ENCODE measurements at places on chromosomes 6 and 20.
A peak's percentile ranks its signal among the peaks of the same experiment; 100 is the strongest.

DNA sequence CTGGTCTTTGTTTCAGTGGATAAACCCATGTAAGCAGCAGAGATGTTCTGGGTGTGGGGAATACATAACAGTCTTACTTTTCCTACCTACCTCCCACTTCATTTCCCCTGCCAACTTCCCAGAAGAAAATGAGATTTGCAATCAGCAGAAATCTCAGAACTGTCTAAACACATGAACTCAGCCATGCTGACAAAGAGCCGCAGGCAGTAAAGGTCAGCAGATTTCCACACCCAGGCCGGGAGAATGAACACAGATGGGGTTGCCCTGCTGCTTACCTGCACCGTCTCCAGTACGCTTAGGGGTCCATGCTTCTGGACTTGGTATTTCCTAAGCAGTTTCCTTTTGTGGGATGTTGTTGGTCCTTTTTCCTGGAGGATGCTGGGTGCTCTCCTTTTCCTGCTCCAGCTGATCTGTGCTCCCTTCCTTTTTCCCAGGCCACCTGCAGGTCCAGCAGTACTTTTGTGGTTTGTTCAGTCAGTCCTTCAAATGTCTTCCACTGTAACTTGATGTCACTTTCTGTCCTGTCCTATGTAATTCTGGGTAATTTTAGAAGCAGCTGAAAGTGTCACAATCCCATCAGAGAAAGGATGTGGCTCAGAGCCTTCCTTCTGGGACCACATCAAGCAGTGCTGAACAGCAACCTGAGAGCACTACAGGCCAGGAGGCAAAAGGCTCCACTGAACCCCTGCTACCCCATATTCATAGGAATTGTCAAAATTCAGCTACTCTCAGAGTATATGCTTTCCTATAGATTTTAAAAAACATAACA, 129.0 kb downstream of the CEP57L1 start:
- DNase-seq, result no peak

- no peak for DNase-seq
These were observed 125.4 kb downstream of the B3GAT2 start for GRCh38 chr6:70831427-70831826.

DNA sequence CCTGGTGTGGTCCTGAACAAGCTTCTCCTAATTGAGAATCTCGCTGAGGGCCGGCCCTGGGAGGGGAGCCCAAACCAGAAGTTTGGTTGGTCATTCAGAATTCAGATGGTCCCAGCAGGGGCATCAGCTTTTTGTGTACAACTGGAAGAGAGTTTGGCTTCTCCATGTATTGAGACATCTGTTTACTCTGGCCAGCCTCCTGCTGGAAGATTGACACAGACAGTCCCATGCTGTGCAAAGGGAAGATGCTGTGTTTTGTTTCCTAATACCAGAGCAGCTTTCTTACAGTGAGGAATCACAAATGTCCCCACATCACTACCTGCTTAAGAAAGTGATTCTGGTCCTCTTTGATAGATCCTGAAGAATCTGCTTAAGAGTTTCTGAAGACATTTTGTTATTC, 97.8 kb downstream of the PLEKHG1 start:
- DNase-seq, result no peak

DNA sequence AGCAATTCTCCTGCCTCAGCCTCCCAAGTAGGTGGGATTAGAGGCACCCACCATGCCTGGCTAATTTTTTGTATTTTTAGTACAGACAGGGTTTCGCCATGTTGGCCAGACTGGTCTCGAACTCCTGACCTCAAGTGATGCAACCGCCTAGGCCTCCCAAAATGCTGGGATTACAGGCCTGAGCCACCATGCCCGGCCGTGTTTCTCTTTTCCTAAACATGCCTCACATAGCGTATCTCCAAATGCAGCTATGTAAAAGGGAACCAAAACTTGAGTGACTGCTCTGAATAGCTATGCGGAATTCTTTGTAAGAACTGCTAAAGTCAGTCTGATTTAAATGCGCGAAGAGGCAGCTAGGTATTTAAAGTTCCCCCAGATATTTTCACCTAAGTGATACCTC, 20.5 kb downstream of the BPIFA2 start:
- no peak for DNase-seq

GRCh38 chr6:155830531-155830930, 374.9 kb upstream of the NOX3 start:
- no peak for DNase-seq

GRCh38 chr6:19736066-19736465, 101.1 kb upstream of the ID4 start:
- DNase-seq, result no peak

- no peak for DNase-seq
These were observed 26.5 kb downstream of the IGF2R start for GRCh38 chr6:159995405-159995804.

- peak; percentile 81 for DNase-seq
These were observed 25.3 kb downstream of the SERAC1 start for GRCh38 chr6:158142789-158143188.
